ENCODE measurements at places on chromosomes 3 and 15.

DNA sequence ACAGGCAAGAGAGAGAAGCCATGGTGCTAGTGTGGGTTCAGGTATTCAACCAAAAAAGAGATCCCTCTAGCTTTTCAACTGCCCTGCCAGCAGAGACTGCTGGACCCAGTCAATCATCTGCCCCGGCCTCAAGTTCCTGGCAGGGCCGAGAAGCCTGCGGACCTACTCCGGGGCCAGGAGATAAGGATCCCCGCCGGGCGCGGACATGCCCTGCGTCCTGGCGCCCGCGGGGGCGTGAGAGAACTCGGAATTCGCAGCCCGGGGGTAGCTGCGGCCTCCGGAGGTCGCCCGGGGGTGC, 821 bp upstream of the MAGI1 start:
- DNase-seq, result no peak

- DNase-seq, result no peak
These were observed 10.4 kb upstream of the CLPX start for GRCh38 chr15:65195548-65195923.

DNA sequence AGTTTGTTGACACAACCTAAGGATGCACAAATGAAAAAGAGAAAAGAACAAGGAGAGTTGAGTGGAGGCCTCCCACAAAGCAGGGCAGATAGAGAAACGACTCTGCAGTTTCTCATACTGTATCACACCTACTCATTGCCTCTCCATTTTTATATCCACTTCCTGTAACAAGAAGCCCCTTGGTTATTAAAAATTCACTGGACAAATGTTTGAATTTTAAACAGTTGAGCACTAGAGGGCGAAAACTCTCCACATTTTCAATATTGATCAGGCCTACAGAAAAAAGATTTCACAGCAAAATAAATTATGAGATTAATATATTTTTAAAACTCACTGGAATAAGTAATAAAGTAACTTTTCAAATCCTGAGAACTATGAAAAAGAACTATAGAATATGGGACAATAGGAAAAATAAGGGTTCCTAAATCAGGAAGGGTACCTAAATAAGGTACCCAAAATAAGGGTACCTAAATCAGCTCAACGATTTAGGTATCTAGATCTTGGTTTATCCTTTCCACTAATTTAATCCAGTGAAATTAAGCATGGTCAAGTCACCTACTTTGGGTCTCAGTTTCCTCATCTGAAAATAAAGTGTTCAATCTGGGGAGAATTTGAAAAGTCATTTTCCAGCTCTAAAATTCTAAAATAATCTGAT, 47.0 kb upstream of the PPIB start:
- no peak for DNase-seq

DNA sequence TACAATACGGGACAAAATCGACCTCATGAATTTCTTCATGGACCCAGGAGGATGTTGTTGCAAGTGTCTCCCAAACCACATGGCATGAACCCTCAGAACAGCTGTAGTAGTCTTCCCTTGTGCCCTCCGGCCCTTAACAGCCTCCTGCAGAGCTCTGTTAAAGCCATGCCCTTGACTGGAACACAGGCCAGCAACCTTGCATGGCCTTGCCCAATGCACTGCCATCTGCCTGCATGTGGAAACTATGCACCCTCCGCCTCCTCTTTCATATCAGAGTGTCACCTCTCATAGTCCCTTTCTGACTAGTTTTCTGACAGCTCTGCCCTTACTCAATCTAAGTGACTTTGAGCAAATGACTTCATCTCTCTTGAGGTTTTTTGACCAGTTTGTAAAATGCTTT, 39.4 kb upstream of the TRIM71 start:
- no peak for DNase-seq

GRCh38 chr3:20924646-20925385, 738.8 kb upstream of the SGO1 start:
- DNase-seq, result no peak

- DNase-seq, result no peak
These were observed 35.6 kb upstream of the CHRNB4 start for GRCh38 chr15:78676424-78677110.

DNA sequence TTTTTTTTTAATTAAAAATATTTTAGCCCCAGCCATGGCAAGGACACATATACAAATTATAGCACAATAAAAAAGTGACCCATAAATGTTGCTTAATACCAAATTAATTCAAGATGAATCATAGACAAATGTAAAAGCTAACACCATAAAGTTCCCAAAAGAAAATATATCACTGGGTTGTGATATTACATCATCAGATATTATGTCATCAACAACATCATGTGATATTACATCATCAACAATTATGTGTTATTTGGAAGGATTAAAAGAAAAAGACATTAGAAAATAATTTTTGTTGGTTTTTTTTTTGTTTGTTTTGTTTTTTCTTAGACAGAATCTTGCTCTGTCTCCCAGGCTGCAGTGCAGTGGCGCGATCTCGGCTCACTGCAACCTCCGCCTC, 34.5 kb upstream of the ABHD10 start:
- no peak for DNase-seq

GRCh38 chr3:120370463-120370862, 21.3 kb upstream of the LRRC58 start:
- DNase-seq, result no peak

- no peak for DNase-seq
These were observed 123.2 kb downstream of the MFSD1 start for GRCh38 chr3:158925021-158925420.

GRCh38 chr3:160226026-160226907, 1.0 kb downstream of the C3orf80 start:
- peak; percentile 13 for DNase-seq

- DNase-seq, result no peak
These were observed 985 bp downstream of the LCMT2 start for GRCh38 chr15:43329217-43329959.

DNA sequence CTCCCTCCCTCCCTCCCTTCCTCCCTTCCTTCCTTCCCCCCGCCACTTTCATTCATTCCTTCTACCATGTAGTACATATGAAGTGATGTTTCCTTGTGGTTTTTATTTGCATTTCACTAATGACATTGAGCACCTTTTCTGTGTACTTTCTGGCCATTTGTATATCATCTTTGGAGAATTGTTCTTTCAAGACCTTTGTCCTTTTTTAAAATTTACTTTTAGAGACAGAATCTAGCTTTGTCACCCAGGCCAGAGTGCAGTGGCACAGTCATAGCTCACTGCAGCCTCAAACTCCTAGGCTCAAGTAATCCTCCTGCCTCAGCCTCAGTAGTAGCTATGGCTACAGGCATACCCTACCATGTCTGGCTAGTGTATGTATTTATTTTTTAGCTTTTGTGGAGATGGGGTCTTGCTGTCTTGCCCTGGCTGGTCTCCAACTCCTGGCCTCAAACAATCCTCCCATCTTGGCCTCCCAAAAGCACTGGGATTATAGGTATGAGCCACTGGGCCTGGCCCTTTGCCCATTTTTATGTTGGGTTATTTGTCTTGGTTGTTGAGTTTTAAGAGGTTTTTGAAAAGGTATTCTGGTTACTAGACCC, 42.0 kb upstream of the CTDSPL2 start:
- no peak for DNase-seq

DNA sequence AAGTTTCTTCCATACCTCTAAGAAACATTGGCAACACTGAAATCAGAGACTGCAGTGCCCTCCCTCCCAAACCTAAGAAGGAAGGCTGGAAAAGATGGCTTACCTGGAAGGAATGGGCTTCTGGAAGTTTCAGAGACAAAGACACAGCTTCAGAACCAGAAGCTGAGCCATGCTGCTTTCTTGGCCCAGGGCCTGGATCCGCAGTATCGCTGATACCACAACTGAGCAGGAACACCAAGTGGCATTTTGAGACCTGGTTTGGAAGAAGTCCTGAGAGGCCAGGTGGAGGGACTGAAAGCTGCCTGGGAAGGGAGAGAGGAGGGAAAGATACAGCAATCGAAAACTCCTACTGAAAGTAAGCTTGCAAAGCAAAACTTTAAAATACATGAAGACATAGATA, 19.8 kb downstream of the GPR160 start:
- DNase-seq, result no peak

DNA sequence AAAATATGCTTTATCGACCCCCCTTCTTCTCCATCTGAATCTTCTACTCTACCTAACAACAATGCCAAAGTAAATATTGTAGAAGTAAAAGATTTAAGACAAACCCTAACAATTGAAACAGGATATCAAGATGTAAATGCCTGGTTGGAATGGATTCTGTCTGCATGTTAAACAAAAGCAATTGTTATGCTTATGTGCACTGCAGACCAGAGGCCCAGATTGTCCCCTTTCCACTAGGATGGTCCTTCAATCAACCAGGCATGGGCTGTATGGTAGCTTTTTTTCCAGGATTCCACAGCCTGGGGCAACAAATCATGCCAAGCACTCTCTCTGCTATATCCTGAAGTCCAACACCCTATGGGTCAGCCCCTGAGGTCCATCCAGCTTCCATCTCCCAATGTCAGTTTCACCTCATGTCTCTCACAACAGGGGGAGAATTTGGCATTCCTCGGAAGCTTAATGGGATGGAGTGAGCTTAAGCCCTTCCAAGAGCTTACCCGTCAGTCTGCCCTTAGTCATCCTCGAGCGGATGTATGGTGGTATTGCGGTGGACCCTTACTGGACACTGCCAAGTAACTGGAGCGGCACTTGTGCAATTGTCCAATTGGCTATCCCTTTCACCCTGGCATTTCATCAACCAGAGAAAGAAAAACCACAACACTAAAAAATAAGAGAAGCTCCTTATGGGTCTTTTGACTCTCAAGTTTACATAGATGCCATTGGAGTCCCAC, 36.2 kb downstream of the ZNF589 start:
- no peak for DNase-seq

DNA sequence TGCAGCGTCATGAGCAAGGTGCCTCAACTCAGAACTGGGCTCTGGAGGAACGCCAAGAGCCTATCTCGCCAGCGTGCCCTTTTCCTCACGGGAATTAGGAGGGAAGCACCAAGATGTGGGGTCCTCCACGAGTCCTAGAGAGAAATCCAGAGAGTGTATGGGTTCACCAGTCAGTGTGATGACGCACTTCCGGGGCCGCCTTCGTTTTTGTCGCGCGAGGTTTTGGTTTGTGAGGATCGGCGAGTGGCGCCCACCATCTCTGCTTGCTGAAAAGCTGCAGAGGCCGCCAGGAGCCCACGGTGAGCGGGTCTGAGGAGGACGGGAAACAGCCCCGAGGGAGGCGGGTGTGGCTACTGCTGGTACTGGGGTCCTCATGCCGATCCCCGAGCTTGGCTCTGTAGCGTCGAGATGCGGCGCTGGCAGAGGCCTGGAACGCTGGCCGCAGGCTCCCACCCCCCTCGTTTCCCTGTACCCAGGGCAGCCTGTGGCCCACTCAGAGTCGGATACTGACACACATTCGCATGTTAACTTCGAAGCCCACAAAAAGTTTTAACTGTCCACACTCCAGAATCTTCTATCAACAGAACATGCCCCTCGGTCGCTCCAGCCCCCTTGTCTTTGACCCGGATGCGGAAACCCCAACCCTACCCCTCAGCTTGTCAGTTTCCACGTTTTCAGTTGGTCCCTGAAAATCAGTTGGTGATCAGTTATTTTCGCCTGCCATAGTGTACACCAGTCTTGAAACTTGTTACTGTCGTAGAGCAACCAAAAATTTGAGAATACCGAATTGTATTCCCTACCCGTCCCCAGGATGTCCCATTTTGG, 30.4 kb downstream of the ZNF662 start:
- no peak for DNase-seq

DNA sequence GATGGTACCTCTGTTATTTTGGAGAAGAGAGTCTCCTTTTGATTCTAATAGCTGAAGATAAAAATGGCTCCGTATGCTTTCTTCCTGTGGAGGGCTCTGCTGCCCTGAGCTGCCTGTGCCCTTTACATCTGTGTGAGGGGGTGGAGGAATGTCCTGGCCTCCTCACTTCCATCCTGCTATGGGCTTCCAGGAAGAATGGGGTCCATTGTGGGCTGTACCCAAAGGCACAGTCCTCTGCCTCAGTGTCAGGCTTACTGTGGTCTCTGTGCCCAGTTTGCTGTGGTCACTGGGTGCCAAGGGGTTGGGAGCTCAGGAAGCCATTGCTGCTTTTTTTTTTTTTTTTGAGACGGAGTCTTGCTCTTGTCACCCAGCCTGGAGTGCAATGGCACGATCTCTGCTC, 14.4 kb downstream of the DAG1 start:
- DNase-seq, result no peak

DNA sequence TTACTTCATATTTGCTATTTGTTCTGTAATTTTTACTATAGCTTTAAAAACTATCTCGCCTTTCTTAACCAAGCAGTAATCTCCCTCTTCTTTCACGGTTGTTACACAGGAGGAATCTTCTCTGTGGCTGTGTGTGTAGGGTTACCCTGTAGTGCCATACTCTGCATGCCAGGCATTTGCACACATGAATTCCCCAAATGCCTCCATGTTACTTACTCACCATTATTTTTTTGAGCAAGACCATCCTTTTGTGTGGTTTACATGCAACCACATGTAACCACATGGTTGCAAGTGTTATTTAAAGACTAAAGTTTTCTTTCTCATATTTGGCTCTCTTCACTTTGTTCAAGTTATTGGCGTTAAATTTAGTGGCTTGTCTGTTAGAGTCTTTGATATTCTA, 45.5 kb downstream of the HPS3 start:
- DNase-seq, result no peak

DNA sequence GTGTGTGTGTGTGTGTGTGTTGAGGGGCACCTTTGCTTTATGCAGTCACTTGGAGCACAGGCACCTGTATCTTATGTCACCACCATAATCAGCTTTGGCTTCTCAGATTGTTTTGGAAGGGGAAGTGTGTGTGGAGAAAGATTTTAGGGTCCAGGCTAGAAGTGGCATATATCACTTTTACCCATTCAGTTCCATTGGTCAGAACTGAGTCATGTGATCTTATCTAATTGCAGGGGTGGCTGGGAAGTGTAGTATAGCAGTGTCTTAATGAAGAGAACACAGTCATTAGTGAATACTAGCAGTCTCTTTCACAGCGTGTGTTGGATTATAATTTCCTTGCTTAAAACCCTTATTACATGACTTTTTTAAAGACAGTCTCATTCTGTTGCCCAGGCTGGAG, 20.6 kb downstream of the NCK1 start:
- no peak for DNase-seq

- DNase-seq, result no peak
These were observed 42.3 kb upstream of the CORO2B start for GRCh38 chr15:68536331-68537095.

DNA sequence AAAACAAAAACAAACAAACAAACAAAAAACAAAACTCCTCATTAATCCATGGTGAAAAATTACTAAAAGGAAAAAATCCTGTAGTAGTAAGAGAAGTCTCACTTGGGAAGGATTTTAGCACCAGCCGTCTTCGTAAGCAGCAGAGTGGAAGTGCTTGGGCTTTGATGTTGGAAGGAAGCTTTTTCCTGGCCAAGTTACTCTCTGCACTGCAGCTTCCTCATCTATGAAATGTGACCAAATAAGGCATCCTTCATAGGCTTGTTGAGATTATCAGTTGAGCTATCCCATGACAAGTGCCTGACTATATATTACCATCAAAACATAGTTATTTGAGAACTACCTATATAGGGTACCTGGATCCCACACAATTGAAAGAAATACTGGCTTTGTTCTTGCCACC, 436.4 kb upstream of the ONECUT1 start:
- DNase-seq, result no peak

All from NCI-H510A (cell line).